ENCODE measurements at places on chromosomes 1 and 21.
A peak's percentile ranks its signal among the peaks of the same experiment; 100 is the strongest.

- DNase-seq, result no peak
- peaks cover 17% of the 10 kb centered on the region for H3K4me1 ChIP-seq
- H3K36me3 ChIP-seq, result peaks cover 23% of the 10 kb centered on the region
These were observed 29.1 kb upstream of the IVNS1ABP start for GRCh38 chr1:185345913-185346720.

DNA sequence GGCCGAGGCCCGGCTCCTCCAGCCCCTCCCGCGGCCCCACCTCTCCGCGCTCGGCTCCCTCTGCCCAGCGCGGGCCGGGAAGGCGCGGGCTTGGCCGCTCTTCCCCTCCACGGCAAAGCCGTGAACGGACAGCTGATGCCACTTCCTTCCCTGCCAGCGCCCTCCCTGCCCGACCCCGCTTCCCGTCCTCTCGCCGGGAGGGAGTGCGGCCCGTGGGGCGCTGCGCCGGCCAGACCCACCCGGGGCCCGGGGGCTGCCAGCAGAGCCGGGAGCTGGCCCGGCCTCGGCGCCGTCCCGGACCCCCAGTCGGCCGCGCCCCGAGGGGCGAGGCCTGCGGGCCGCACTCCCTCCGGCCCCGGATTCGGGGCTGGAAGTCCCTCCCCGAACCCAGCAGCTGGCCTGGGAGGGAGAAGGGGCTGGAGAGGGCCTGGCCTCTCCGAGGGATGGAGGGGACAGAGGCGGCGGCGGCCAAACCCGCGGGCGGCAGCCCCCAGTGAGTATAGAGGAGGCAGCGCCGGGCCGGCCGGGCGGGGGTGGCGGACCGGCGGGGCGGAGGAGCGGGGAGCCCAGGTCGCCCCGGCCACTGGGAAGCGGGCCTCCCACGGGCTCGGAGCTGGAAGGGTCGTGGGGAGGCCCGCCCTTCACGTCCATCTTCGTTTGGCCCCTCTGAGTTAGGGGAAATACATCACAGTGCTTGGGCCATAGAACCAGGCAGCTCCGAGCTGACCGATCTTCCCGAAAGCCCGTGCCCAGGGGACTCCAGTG, at the start of gene KIAA1614:
KIAA1614 (plus strand) TSS at position 97 of the 765 bp plus-strand sequence; CDS start at position 444, 347 bp downstream.
- H3K36me3 ChIP-seq, result no peaks in the 10 kb centered on the region
- peak within 1 kb of the TSS; percentile 56 for H3K4me3 ChIP-seq
- no peak within 1 kb of the TSS for H3K27ac ChIP-seq
- peaks cover 25% of the 10 kb centered on the region for H3K4me1 ChIP-seq
- no peak for DNase-seq

GRCh38 chr1:85611856-85612255, 31.3 kb downstream of the CCN1 start:
- no peaks in the 10 kb centered on the region for H3K36me3 ChIP-seq
- H3K4me3 ChIP-seq, result no peak overlapping the region
- no peak overlapping the region for H3K27ac ChIP-seq
- DNase-seq, result no peak

- H3K4me3 ChIP-seq, result peak overlapping the region; percentile 90
- H3K36me3 ChIP-seq, result peaks cover 25% of the 10 kb centered on the region
- no peaks in the 10 kb centered on the region for H3K27me3 ChIP-seq
- H3K4me1 ChIP-seq, result peaks cover 37% of the 10 kb centered on the region
- peak overlapping the region; percentile 80 for H3K27ac ChIP-seq
- peak; percentile 60 for DNase-seq
These were observed 623 bp downstream of the RPL22 start for GRCh38 chr1:6198646-6199297.

DNA sequence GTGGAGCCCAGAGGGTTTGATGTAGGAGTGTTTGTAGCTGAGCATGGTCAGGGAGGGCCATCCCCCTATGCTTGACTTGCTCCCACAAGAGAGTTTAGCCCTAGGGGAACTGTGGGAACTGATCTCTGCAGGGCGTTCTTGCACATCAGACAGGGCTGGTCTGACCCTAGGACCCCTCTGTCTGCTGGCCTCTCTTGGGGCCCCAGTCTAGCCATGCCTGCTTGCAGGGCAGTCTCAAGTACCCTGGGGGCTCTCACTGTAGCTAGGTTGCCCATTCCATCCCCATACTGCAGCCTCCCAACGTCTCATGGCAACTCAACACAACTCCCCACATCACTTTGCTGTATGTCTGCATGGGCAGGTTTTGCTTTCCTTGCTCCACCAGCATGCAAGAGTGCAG, 1250.7 kb upstream of the B3GALT2 start:
- no peaks in the 10 kb centered on the region for H3K36me3 ChIP-seq
- DNase-seq, result no peak
- no peaks in the 10 kb centered on the region for H3K4me1 ChIP-seq
- H3K27me3 ChIP-seq, result no peaks in the 10 kb centered on the region
- no peak overlapping the region for H3K27ac ChIP-seq

DNA sequence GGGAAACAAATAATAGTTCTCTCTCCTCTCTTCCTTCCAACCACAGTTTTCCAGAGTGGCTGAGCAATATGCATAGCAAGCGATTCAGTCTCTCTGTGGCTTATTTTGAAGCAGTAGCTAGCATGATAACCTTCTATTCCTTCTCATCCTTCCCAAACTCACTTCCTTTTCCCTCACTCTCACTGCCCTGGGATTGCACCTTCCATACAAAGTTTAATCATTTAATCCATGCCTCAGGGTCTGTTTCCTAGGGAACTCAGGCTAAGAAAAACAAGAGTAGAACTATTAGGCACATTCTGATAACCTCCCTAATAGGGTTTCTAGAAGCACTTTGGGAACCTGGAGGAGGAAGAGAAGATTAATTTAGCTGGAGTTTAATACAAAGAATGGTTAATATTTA, 97.7 kb upstream of the S1PR1 start:
- H3K4me1 ChIP-seq, result peaks cover 42% of the 10 kb centered on the region
- H3K4me3 ChIP-seq, result no peak overlapping the region
- DNase-seq, result no peak
- no peaks in the 10 kb centered on the region for H3K27me3 ChIP-seq

DNA sequence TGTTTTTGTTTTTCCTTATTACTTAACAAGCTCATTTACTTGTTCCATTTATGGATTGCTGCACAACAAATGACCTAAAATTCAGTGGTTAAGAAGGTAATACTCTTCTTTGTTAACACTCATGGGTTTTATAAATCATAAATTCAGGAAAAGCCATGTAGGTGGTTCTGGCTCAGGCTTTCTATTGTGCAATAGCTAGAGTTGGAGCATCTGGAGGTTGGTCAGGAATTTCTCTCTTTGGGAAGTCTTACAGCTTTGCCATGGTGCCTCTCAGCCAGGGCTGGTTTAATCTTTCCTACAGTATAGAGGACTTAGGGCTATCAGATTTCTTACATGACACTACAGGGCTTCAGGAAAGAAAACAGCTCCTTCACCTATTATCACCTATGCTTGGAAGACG, 1677.1 kb downstream of the KCNT2 start:
- H3K4me1 ChIP-seq, result no peaks in the 10 kb centered on the region
- H3K4me3 ChIP-seq, result no peak overlapping the region
- H3K27me3 ChIP-seq, result no peaks in the 10 kb centered on the region
- no peak overlapping the region for H3K27ac ChIP-seq
- no peaks in the 10 kb centered on the region for H3K36me3 ChIP-seq
- no peak for DNase-seq

DNA sequence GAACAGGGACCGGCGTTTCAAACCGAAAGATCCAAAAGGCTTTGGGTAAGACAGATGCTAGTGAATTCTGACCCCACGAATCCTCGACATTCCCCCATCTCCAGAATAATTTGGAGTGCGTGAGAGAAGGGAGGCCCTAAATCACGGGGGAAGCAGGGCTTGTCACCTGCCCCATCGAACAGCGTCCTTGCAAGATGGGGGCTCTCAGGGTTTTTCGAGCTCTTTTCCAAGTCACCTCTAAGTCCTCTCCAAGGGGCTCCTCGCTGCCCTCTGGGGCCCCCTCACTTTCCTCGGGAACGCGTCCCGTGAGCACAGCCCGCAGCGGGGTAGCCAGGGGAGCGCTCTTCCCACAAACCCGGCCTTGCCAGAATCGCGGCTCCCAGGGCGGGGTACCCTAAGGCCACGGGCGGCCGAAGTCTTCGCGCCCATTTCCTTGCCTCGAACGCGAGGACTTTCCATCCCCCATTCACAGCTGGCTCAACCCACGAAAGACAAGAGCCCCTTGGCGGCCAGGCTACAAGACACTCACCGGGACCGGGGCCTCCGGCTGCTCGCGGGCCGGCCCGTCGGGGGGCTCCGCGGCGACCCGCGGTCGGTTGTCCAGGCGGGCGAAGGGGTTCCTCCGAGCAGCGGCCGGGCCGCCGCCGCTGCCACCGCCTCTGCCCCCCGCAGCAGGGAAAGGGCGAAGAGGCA, 546 bp downstream of the DONSON start:
- peaks cover 29% of the 10 kb centered on the region for H3K4me1 ChIP-seq
- peaks cover 21% of the 10 kb centered on the region for H3K36me3 ChIP-seq

- no peaks in the 10 kb centered on the region for H3K36me3 ChIP-seq
- H3K27me3 ChIP-seq, result peaks cover 4% of the 10 kb centered on the region
- H3K27ac ChIP-seq, result no peak overlapping the region
- no peak for DNase-seq
- no peaks in the 10 kb centered on the region for H3K4me1 ChIP-seq
These were observed 121.9 kb downstream of the KCNK1 start for GRCh38 chr1:233735847-233736246.

GRCh38 chr21:29257701-29258100, 41.0 kb upstream of the BACH1 start:
- H3K4me3 ChIP-seq, result no peak overlapping the region
- no peak for DNase-seq
- H3K4me1 ChIP-seq, result no peaks in the 10 kb centered on the region
- peaks cover 10% of the 10 kb centered on the region for H3K36me3 ChIP-seq

- H3K4me1 ChIP-seq, result no peaks in the 10 kb centered on the region
- H3K36me3 ChIP-seq, result no peaks in the 10 kb centered on the region
These were observed 518.7 kb downstream of the RWDD3 start for GRCh38 chr1:95752515-95753381.

GRCh38 chr1:15081102-15081501, 72.4 kb upstream of the TMEM51 start:
- no peak for DNase-seq
- H3K4me1 ChIP-seq, result no peaks in the 10 kb centered on the region
- H3K27ac ChIP-seq, result no peak overlapping the region

GRCh38 chr1:901108-901859, 22.4 kb upstream of the SAMD11 start:
- H3K36me3 ChIP-seq, result peaks cover 6% of the 10 kb centered on the region
- H3K4me3 ChIP-seq, result no peak overlapping the region
- no peak overlapping the region for H3K27ac ChIP-seq
- DNase-seq, result no peak
- H3K4me1 ChIP-seq, result peaks cover 23% of the 10 kb centered on the region
- H3K27me3 ChIP-seq, result peaks cover 57% of the 10 kb centered on the region

- peaks cover 42% of the 10 kb centered on the region for H3K4me1 ChIP-seq
- DNase-seq, result peak; percentile 82
- H3K4me3 ChIP-seq, result peak within 1 kb of the TSS; percentile 80
- peak within 1 kb of the TSS; percentile 94 for H3K27ac ChIP-seq
These were observed at the start of gene PFKL for GRCh38 chr21:44299458-44300261. TSS of gene PFKL (plus strand) at chr21:44300053. CDS start at chr21:44300106, 53 bp downstream.

Measured in activated CD8-positive, alpha-beta memory T cell treated with anti-CD3 and anti-CD28 coated beads, Interleukin-2, amount 10 ng/mL, durations not matched to agents 7 days and 5 days (primary cell).